Activated T-helper 1 cell treated with anti-CD3 and anti-CD28 coated beads, Interleukin-2, amount 50 U/mL, for 16 hours (primary cell): ENCODE measurements at places on chromosomes 2 and 18.

DNA sequence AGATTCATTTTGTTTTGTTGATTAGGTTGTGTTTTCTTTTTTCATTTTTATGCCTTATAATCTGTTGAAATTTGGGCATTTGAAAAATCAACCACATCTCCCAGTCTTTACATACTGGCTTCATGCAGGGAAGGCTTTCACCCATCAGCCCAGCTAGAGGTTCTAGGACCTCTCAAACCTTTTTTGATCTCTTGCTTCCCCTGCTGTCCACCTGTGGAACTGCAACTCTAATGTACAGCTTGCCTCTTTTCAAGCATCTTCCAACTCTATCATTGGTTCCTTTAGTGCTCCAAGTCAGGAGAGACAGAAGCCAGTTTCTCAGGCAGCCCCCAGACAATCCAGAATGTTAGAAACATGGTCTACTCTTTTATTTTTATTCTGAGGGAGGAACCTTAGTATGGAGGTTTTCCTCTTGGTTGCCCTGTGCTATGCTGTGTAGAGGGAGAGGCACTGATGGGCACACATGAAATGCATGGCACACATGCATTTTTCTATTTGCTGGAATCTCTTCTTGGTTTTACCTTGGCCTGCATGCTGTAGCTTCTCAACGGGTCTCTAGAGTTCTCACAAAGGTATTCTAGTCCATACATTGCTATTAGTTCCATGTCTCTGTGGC is 107.2 kb upstream of the L3MBTL4 start:
- no peak for DNase-seq

DNA sequence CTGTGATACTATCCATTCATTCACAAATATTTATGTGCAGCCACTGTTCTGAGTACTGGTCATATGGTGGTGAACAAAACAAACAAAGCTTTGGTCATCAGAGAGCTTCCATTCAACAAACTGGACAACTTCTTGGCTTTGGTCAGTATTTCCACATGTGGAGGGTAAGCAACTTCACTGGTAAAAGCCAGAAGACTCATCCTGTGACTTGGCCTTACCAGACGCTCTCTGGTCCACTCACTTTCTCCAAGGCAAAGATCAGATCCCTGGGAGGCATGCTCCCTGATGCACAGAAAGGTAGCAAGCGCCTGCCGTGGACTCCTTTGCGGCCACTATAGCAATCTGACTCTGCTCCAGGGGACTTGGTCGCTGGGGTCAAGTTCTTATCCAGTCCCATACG is 179.5 kb downstream of the EN1 start:
- no peak for DNase-seq

DNA sequence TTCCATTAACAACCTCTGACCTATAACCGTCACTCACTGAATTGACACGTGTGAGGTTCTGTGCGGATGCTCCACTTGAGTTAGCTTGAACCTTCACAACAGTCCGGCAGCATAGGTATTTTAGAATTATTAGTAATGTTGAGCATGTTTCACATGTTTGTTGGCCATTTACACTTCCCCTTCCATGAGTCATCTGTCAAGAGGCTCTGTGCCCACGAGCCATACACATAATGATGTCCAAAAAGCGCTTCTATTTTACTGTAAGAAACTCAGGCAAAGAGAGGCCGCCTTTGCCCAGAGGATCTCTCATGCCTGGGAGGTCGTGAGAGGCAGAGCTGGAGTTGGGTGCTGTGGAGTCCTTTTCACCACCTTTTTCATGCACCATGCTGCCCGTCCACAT is 28.9 kb upstream of the TMEM214 start:
- no peak for DNase-seq

DNA sequence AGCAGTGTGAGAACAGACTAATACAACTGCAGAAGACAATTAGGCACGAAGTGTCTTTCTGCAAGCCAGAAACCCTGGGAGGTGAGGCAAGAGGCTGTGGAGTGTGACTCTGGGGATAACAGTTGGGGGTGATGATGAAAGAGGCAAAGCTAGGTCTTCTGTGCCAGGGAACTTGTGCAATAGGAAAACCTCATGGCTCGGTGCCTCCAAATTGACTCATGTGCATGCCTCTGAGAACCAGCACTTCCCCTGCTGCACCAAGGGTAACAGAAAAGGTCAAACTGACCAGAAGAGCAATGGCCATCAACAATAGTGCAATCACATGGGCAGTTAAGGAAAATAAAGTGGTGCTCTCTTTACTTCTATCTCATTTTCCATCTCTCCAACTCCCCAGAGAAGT is 136.4 kb downstream of the SCG2 start:
- no peak for DNase-seq
